ENCODE measurements at places on chromosomes 1 and 21. TPM values are rescaled to one million over a fixed set of nuclear protein-coding genes. Genes with fewer than 3 reads are reported as not detected.

DNA sequence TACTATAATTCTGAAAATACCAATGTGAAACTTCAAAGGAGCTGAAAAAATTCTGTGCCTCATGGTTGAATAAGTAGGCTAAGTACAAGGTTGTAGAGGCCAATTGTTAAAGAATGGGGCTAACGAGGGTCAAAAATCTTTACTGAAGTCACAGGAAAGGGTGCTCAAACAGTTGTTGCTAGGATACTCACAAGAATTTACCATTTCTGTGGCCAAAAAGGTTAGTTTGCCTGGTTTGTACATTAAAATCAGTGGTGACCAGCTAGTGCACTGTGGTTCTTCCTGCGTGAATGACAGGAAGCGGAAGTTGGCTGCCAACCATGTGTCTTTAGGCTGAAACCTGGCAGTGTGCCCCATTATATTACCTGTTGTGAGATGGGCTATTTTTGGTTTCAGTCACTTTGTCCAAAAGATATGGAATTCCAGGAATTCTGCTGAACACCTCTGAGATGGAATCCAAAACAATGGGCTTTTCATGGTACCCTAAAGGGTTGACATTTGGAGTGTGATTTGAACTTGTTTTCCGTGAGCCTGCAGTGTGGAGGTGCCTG lies 13.5 kb downstream of the MAP3K21 start:
- DNase-seq = no peak

The SHISAL2A gene
- total RNA-seq = not detected

GRCh38 chr1:63238721-63239120 lies 83.6 kb upstream of the FOXD3 start:
- no peak for DNase-seq

GRCh38 chr1:216223486-216223885 lies 199.8 kb downstream of the USH2A start:
- DNase-seq = no peak

DNA sequence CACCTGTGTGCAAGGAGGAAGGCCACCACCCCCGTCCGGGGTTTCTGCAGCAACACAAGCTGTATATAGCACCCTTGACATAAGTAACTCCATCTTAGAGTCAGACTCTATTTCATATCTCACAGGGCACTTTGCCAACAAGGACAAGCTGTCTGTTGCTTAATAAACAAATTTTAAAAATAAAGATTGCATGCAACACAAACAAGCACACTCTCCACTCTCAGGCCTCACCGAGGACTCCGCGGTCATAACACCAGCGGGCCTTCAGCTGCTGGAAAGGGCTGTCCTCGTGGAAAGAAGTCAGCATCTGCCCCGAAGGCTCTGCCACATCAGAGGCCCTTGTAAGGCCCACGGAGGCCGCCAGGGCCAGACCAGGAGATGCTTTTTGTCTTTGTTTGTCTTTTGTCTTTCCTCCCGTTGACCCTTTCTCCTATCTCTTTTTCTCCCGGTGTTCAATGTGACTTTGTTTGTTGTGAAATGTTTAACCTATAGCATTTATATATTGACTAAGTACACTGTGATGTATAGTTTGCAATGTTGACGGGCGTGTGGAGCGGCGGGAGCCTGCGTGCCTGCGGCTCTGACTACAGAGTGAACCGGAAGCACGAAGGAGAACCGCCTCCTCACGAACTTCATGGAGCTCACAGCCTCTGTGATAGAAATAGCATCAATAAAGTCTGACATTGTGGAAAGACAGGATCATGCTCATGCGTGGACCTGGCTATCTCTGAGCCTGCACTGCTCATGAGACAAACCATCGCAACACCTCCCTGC lies 24.1 kb downstream of the MEGF6 start:
- DNase-seq = no peak

The F3 gene
- total RNA-seq = 23.6 TPM

The SPRR5 gene
- not detected for total RNA-seq

The IVL gene
- not detected for total RNA-seq

DNA sequence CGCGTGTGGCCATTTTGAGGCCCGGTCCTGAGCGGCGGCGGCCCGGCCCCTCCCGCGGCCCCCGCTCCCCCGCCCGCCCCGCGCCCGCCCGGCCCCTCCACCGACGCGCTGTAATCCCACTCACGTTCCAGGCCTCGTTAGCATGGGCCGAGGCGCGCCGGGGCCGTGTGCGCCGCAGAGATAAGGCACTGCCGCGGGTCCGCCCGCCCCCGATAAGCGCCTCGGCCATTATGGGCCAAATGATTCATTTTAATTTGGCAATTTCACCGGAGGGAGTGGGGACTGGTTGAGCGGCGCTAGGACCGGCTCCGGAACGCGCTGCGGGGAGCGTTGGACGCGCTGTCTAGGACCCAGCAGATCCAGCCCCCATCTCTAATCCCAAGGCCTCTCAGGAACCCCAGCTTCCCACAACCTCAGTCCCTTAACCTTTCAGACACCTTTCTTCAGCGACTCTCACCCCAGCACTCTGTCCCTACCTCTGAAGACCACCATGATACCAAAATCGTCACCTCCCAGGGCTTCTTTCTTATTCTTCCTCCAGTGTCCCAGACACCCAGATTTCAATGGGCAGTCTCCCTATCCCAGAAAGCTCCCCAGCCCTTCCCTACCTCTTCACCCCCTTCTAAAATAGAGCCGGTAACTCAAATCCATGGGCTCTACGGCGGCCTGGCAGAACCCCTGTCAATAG lies at the start of gene TAL1:
TAL1 (minus strand) TSS at position 39 of the 688 bp plus-strand sequence. CDS start 6,337 bp downstream, outside the sequence.
- DNase-seq = peak; percentile 71

DNA sequence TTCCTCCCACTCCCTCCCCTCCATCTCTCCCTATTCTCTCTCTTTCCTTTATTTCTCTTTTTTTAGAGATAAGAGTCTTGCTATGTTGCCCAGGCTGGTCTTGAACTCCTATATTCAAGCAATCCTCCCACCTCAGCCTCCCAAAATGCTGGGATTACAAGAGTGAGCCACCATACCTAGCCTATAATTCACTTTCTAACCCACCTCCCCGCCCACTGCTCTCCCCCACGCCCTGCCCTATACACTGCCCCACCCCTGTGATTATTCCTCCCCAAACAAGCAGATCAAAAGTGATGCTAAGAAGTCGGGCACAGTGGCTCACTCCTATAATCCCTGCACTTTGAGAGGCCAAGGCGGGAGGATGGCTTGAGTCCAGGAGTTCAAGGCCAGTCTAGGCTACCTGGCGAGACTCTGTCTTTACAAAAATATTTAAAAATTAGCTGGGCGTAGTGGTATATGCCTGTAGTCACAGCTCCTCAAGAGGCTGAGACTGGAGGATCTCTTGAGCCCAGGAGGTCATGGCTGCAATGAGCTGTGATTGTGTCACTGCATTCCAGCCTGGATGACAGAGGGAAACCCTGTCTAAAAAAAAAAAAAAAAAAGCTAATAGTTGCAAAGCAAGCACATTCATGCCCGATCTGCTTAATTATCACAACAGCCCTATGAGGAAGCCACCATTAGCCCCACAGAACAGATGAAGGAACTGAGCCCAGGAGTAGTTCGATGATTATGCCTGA lies 12.8 kb upstream of the E2F2 start:
- DNase-seq = no peak

DNA sequence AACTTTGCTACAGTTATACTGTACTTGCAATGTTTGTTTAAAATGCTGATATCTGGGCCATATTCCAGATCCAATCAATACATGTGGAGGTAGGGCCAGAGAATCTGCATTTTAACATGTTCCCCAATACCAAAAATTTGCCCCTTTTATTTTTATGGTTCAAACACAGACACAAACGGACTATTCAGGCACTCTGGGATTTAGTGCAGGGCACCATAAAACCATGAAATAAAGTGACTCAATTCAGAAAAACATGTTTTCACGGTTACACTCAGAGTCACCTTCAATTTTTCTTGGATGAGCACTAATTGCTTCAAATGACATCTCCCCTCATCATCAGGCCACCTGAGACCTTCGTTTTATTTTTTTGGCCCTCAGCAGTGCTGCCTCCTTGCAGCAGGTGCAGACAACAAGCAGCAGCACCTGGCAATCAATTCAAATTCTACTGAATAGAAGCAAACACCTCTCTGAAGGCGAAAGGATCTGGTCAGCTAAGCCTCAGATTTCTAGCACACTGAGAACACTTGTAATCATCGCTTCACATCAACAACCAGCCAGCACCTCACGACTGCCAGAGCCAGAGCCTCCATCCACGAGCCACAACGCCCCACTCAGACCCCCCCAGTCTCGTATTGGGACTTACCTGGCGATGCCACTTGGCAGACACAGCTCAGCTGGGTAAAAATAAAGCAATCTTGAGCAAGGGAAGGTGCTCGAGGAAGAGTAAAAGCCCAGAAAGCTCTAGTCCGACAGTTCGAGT lies 1.1 kb downstream of the ERO1B start:
- DNase-seq = no peak

DNA sequence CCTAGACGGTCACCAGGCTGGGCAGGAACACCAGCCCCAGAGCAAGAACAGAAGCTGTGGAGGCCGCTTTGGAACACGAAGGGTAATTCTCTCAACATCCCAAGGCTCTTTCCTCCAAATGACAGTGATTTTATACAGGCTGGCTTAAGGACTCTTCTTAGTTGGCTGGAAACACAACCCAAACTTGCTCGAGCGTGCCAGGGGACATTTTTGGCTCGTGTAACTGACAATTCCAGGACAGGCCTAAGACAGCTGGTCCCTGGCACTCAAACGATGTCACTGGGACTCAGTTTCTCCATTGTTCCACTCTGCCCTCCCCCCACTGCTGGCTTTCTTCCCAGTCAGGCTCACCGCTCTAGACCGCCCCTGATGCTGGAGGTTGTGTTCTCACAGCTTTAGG lies 164.7 kb downstream of the NPHP4 start:
- no peak for DNase-seq

The SLC16A4 gene
- total RNA-seq = 5.8 TPM

GRCh38 chr1:76832521-76832920 lies 34.8 kb upstream of the ST6GALNAC5 start:
- DNase-seq = no peak

- no peak for DNase-seq
Measured at GRCh38 chr1:1397839-1398523, 1.2 kb downstream of the CCNL2 start.

The HSPB7 gene
- 2,192 TPM for total RNA-seq

DNA sequence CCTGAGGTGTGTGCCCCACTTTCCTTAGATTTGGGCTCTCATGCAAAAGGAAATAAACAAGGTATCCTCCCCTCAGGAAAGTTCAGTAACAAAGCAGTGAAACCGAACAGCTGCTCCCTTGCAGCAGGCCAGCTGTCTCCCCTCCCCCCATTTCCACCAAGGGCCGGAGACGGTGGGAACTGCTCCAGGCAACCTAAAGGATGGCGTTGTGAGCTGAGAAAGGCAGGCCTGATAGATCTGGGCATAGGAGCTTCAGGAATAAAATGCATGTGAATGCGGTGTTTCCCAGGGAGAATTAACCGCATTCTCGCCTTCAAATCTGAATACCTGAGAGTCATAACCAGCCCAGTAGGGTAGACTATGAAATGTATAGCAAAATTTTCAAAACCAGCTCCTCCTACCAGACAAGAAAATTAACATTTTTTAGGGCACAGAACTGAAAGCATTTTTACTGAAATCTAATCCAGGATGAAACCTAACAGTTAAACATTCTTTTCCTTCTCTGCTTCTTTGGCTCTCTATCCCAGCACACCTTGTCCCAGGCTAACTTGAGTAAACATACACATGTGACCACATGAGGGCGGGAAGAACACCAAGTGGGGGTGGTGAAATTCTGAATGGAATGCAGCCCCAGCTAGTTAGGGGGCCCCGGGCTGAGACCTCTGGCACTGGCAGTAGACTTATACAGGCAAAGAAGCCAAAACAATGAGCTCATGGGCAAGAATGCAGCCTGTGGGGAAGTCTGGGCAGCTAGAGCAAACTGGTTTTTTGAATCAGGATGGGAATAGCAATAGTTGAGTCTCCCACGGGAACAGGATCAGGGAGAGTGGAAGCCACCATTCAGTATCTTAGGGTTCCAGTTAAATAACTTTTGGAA lies 11.5 kb downstream of the MCL1 start:
- DNase-seq = peak; percentile 78

The HES3 gene
- not detected for total RNA-seq

The CD84 gene
- 4.8 TPM for total RNA-seq

GRCh38 chr1:63112155-63112900 lies 210.0 kb upstream of the FOXD3 start:
- DNase-seq = no peak

GRCh38 chr1:189628857-189629256 lies 848.8 kb downstream of the BRINP3 start:
- DNase-seq = no peak

The LCE2A gene
- total RNA-seq = not detected

Data from left cardiac atrium (tissue), 4 donors.